ENCODE measurements at places on chromosomes 3 and 15.
A peak's percentile ranks its signal among the peaks of the same experiment; 100 is the strongest.

DNA sequence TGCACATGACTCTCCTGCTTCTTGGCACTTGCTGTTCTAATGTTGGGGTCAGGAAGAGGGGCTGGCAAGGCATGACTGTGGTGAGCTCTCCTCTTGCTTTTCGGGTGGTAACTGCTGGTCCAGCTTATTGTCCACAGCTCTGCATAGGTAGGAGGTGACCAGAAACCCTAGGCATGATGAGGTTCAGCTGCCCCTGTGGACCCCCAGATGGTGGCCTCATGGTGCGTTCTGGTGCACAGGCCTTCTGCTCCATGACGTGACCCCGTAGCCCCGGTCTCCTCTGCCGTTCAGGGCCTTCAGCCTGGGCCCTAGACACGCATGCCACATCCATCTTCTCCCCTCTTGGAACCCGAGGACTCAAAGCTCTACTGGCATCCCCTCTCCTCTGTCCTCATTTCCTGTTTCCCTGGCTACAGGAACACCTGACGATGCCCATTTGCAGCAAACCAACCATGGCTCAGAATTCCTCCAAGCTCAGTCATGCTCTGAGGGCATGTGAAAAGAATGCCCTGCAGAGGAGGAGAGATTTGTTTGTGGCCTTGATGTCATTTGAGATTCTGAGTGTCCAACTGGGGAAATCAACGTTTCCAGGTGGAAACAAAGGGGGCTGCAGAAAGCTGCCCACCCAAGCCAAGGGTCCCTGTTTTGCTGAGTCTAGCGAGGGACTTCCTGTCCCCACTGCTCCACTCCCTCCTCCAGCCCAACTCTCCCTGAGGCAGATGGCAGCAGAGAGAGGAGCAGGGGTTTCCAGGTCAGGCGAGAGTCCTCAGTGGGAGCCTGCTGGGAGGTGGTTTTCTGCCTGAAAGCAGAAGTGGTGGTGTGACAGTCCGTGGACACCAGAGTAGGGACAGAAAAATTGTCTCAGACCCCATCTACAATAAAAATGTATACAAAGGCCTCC, 198.7 kb upstream of the LYSMD4 start:
- DNase-seq = no peak

- no peak for DNase-seq
Measured at GRCh38 chr3:77096966-77097890, 57.3 kb downstream of the ROBO2 start.

DNA sequence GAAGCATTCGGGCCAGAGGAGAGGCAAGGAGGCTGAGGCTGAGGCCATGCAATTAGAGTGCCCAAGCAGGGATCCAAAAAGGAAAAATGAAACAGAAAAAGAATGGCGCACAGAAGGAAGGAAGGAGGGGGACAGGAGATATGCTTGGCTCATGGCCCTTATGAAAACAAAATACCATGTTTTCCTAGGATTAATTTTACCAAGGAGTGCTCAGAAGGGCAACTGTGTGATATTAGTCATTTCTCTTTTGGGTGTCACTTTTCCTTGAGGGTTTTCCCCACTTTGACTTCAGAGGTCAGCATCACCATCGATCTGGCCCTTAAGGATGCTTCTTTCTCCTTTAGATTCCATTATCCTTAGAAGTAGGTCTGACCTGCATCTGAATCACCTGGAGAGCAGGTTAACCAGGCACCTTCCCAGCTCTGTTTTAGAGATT, 1.4 kb downstream of the PARP14 start:
- DNase-seq = no peak

DNA sequence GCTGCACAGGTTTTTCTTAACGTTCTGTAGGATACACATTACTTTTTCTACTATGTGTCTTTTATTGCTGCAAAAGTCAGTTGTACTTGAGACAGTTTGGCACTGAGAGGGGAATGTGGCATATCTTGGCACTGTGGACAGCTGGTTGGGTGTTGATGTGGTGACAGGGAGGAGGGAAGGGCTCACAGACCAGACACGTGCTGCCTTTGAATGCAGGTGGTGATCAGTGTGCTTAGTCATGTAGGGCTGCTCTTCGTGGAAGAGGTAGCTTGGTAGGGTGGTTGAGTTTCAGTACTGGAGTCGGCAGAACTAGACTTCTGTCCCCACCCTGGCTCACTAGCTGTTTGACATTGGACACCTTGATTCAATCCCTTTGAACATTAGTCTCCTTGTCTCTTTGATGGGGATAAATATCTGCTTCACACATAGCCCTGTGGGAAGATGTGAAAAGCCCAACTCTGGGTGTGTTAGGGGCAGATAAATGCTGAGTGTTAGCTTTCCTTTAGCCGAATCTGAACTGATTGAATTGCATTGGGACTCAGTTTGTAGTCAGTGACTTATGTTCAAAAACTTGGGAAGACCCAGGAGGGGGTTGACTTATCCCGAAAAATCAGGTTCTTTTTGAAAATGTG, 108.4 kb downstream of the PTPRG start:
- DNase-seq = no peak

DNA sequence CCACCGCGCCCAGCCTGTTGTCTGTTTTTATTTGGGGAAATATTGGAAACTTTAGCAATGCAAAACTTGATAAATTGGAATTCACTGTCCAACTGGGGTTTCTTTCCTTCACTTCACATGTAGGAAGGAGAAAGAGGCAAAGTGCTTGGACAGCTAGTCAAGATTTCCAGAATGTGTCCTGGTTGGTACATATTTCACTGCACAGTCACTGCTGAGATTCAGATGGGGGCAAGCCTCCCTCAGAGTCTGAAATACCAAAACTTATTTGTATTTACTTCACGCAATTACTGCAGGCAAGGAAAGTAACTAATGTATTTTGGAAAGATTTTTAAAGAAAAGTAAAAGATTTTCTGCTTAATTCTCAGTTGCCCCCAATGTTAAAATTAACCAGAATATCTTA, 21.0 kb downstream of the LRRC31 start:
- DNase-seq = no peak

DNA sequence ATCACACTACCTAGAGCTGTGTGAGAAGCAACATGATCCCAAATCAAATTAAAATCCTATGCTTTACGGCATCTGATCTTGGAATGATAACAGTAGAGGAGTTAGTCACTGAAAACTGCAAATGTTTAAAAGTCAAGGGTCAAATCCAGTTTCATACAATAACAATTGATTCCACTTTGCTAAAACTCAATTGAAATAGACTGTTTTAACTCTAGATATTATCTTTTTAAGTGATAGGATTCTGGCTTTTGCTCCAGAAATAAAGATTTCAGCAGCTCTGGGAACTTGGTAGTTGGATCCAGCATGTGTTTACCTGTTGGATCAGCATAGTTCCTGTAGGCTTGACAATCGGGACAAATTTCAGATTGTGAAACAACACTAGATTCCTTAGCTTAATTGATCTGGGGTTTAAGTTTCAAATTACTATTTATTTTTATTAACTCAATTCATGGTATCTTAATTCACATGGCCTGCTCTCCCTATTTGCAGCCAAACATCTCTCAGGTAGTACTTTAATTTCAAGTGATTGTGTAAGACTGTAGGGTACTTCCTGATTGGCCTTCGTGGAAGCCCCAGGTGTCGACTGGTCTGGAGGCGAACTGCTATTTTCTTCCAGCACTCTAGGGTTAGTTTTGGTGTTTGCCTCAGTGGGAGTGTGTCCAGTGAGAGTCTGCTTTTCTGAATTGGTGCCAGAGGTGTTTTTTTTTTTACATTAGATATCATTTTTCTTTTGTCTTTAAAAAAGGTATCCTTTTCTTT, 16.6 kb downstream of the NFKBIZ start:
- no peak for DNase-seq

DNA sequence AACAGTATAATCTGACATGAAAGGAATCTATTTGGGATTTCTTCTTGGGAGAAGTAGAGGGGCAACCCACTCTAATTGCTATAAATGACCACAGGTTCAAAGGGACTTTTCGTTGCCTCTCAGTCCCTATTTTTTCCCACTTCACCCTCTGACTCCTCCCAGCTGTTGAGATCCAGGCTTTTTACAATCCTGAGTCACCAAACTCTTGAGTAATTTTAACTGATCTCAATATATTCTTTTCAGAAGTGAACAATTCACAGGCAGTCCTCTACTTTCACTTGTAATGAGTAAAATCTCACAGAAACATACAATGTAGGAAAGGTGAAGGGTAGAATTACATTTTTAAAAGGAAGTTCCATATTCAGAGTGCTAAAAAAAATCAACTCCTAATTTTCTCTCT, 44.6 kb downstream of the EIF4E3 start:
- no peak for DNase-seq

DNA sequence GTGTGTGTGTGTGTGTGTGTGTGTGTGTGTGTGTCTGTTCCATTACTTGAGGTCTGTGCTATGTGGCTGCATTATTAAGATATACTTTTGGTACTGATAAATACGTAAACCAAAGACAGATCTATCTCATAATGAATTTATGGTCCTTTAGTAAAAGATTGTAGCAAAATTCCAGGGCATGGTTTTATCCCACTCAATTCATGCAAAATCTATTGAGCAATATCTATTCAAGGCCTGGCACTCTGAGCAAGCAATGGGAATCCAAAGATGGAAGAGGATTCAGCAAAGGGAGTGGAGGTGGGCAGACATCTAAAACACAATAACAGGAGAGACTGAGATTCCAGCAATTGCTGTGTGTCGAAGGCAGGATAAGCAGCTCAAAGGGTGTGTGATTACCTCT, 86.8 kb downstream of the RFTN1 start:
- no peak for DNase-seq

DNA sequence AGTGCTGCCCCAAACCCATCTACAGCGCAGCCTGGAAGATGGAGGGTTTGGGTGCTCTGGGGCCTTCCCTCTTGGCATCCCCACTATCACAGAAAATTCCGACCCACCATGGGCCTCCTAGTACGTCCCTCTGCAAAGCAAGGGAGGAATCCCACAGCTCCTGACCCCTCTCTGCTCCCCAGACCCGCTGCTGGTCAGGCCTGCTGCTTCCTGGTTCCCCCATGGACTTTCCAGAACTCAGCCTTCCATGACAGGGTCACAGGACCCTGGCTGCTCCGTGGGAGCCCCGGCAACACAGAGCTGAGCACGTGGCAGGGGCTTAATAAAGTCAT, 3.1 kb upstream of the LOXL1 start:
- DNase-seq = no peak

DNA sequence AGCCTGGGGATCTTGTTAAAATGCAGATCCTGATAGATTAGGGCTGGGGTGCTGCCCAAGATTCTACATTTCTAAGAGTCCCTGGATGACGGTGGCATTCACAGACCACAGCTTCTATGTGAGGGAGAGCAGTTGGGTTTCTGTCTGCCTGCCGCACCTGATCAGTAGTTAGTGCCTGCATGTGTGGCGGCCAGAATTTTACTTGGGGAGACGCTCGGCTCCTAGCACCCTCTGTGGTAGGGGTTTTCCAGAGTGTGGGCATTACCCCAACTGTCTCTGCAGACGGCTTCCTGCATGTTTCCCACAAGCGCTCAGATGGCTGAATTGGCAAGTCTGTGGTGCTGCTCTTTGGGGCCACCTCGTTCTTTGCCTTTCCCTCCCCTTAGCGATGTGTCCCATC, 8.3 kb downstream of the GHRL start:
- peak; percentile 74 for DNase-seq

DNA sequence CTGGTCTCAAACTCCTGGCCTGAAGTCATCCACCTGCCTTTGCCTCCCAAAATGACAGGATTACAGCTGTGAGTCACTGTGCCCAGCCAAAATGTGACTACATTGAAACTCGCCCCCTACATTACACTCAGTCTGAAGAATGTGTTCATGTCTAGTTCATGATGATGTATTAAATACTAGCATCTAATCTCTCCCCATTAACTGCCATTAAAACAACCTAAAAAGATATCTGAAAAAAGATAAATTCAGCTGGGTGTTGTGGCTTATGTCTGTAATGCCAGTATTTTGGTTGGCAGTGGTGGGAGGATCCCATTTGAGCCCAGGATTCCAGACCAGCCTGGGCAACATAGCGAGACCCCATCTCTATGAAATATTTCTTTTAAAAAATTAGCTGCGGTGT, 159.4 kb downstream of the PCCB start:
- no peak for DNase-seq

- DNase-seq = no peak
Measured at GRCh38 chr3:177676947-177677587, 479.8 kb upstream of the TBL1XR1 start.

DNA sequence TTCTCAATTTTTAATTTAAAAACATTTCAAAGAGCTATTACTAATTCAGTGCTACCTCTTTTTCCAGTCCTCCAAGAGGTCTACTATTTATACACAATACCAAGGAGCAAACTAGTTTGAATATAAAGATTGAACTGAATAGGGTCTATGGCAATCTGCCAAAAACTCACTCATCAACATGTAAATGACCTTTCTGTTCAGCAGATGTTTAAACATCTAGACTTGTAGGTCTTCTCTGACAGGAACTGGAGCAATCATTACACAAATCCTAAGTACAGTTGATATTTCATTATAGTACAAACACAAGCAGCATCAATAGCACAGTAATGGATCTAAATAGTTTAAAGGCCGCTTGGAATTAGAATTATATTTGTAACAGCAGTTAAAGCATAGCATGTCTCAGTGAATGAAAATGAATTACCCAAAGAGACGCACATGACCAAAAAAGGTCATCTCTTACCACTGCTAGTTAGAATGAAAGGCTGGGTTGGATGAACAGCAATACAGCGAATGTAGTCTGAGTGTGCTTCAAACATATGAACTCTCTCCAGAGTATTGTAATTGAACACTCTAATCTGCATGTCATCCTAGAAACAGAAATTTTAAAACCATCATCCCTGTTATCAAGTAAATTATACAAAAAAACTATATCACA, 10.7 kb downstream of the COPB2 start:
- DNase-seq = no peak

- DNase-seq = peak; percentile 21
Measured at GRCh38 chr15:57213862-57214261, 162.4 kb upstream of the CGNL1 start.

DNA sequence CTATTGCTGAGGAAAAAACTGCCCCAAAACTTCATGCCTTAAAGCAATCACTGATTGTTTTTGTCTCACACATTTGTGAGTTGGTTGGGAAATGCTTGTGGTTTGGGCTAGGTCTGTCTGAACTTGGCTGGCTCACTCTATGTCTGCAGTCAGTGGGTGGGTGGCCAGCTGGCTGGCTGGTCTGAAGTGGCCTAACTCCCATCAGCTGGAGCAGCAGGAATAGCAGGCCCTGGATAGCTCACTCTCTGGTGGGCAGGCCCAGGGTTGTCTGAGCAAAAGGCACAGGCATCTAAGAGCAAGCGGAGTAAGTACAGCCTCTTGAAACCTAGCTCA, 37.7 kb upstream of the PRR20G start:
- no peak for DNase-seq

DNA sequence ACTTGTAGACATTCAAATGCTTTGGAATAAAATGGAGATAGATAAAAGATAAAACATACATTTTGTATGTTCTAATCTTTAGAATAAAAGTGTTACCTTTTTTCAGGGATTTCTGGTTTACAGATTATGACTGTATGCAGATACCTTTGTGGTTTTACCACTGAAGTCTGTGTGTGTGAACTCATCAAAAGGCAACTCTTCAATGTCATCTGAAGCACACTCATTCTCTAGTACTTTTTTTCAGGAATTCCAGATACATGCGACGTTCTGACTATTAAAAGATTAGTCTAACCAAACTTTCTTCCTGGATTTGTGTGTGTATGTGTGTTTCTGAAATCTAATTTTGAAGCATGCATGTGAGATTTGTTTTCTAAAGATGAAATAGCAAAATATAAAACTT, 188.6 kb downstream of the NLGN1 start:
- DNase-seq = no peak

Data from CD4-positive, alpha-beta T cell treated with Interleukin-4 for 4 hours (primary cell).